Caki2 (cell line): ENCODE measurements at places on chromosomes 6 and 20.

GRCh38 chr6:42715871-42716270, 6.5 kb downstream of the PRPH2 start:
- DNase-seq: no peak

DNA sequence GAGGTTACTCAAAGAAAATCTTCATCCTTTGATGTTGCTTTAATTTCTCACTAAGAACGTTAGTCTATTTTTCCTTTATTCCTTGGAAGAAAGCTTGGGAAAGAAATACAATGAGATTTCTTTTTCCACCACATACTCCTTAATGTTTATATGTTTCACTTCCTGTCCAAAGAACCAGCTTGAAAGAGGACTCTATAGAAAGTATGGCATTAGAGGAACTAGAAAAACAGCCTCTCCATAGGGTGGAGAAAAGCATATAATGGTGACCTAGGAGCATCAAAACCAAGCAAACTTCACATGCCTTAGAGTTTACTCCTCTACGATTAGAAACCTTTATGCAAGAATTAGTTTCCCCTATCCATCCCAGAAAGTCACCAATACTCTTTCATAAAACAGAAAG, 131.1 kb downstream of the OPRM1 start:
- no peak for DNase-seq

DNA sequence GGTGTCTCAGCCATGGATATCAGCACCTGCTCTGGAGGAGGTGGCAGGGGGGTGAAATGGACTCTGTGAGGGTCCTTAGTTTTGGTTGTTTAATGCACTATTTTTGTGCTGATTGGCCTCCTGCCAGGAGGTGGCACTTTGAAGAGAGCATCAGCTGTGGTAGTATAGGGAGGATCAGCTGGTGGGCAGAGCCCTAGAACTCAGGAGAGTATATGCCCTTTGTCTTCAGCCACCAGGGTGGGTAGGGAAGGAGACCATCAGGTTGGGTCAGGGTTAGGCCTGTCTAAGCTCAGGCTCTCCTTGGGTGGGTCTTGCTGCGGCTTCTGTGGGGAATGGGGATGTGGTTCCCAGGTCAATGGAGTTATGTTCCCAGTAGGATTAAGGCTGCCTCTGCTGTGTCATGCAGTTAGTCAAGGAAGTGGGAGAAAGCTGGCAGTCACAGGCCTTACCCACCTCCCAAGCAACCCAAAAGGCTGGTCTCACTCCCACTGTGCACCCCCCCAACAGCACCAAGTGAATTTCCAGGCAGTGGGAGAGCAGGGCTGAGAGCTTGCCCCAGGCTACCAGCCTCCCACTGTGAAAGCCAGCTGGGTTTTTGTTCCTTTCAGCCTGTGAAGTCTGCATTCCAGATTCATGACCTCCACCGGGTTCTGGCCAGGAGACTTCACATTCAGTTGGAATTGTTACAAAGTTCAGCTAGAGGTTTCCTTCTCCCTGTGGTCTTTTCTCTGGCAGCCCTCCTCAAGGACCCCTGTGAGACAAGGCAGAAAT, 5.7 kb upstream of the OSTM1 start:
- no peak for DNase-seq

GRCh38 chr6:143900358-143900757, 36.1 kb downstream of the ZC2HC1B start:
- no peak for DNase-seq

DNA sequence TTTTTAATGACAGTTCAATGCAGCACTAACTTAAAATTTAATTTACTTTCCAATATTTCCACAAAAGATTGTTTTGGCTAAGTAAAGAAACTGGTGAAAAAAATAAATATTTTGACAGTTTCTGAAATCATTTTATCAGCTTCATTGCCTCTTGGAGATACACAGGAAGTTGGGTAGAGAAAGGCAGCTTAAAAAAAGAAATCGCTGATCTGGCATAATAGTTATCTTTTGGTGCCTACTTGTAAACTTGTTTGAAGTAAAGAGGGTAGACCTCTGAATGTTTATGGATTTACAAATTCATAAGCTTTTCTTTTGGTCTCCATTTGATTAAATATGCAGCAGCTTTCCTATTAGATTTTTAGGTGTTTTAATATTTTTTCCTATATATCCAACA, 103.4 kb downstream of the RTN4IP1 start:
- no peak for DNase-seq
